T follicular helper cell (primary cell): ENCODE measurements at places on chromosomes 5 and 9.

DNA sequence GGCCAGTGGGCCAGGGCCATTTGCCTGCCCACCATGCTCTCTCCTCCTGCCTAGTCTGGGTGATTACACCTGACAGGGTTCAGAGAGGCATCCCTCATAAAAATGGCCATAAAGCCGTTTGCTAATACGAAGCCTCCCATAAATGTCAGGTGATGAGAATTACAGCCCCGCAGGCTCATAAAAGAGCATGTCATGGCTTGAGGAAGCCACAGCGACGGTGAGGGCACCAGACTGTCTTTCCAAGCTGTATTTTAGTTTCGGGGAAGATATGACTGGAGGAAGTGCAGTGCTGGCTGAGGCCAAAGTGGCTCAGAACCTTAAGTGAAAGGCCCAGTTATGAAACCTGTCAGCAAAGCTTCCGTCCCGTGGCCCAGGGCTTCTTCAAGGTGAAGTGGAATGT, 18.5 kb upstream of the TCERG1 start:
- no peak for DNase-seq

GRCh38 chr5:14829396-14829795, 42.2 kb downstream of the ANKH start:
- no peak for DNase-seq

DNA sequence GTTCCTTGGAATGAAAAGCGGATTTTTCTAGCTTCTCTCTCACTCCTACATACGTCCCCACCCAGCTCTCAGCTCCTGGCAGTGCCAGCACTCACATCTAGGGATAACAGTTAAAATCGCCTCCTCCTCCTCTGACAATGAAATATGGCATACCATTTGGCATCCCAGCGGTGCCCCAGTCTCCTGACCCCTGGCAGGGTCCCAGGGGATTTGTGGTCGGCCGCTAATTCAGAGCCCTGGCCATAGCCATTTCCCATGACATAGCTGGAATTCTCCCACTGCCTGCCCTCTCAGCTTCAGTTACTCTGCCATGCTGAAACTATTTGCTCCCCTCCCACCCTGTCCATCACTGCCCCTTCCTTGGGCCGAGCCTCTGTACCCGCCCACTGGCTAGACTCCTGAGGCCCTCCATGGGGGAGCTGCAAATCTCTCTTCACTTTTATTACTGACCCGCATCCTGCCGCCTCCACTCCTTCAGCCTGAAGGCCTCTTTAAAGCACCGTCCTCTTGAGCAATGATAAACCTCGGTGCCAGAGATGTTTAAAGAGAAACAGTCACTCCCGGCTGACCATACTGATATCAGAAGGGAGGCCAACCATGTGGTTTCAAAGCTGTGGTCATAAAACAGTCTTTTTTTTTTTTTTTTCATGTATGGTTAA, 139.8 kb downstream of the SLIT3 start:
- DNase-seq = no peak

GRCh38 chr5:154797762-154798161, 42.6 kb downstream of the LARP1 start:
- DNase-seq = no peak

- no peak for DNase-seq
Observed at GRCh38 chr5:34011536-34011935, 3.7 kb upstream of the AMACR start.
